AG09309 (cell line): ENCODE measurements at places on chromosomes 12 and 14.

- no peak for DNase-seq
These were observed 550.0 kb upstream of the TBX3 start for GRCh38 chr12:115233891-115234543.

- no peak for DNase-seq
These were observed 278.3 kb downstream of the NRXN3 start for GRCh38 chr14:78448164-78449094.

DNA sequence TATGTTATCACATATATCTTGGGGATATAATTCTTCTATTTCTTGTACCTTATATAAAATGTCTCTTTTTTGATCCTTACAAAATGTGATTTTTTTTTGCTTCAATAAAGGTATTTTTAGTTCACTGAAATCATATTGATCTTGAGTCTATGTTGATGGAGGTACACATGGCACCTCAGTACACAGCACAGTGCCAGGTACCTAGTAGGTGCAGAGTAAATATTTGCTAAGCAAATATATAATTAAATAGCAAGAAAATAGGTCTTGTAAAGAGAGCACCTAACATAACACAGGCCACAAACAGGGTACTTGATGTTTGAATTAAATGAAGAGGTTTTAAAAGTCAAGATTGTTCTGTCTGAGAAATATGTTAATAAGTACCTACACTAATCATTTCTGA, 69.7 kb downstream of the CIT start:
- no peak for DNase-seq

DNA sequence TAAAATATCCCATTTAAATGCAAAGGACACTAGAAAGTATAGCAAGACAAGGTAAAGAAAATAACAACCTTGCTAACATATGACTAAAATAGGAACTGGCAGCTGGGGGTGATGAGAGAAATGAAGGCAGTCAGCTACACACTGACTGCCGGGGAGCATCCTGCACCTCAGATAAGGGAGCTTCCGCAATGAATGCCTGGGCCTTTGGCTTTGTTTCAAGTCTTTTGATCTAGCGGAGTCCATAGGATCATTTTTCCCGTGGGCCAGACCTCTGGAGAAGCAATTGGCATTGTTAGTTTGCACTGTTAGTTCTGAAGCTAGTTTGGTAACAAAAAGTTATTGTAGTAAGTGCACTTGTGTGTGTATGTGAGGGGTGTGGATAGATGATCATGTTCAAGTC, 639.9 kb downstream of the DIO2 start:
- no peak for DNase-seq

- DNase-seq = no peak
These were observed 102.5 kb upstream of the RTL1 start for GRCh38 chr14:101006008-101006407.

DNA sequence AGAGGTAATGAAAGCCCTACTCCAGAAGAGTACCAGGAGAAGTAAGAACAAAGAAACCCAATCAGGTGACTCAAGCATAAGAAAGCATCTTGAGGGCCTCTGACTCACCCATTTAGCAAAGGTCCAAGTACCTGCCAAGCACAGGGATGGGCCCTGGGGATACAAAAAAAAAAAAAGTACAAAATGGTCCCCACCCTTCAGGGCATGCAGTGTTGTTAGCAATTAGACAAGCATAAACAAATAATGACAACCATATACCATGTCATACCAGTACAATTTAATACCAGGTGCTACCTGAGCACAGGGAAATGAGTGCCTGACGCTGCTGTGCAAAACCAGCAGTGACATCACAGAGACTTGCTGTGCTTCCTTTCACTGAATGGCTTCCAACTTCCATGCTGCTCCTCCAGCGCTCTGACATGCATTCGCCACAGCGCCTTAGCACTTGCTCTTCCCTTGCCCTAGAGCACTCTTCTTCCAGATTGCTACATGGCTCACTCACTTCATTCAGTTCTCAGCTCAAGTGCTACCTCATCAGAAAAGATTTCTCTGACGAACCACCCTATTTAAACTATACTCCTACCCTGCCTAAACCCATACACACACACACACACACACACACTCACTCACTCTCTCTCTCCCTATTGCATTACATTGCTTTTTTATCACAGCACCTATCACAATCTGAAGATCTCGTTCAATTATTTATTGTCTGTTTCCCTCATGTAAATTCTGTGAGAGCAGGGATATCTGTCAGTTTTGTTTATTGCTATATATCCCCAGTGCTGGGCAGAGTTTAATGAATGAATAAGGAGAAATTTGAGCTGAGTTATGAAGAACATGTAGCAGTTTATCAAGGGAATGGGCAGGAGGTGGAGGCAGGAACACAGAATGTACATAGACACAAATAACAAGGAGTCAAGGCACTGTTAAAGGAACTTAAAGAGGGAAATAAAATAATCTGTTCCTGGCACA, 12.9 kb upstream of the EPS8 start:
- no peak for DNase-seq

DNA sequence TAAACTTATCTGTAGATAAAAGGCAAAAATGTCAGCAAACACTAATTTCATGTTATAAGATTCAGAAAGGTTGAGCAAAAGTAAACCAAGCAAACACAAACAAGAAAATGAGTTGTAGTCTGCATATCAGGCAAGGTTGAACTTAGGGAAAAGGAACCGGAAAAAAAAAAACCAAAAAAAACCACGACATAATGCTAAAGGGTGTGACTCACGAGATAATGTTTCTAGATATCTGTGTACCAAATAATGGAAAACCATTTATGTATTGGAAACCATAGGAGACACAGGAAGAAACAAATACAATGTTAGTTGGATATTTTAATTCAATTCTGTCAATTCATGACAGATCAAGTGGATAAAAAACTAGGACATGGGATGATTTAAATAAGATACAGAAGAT, 60.5 kb downstream of the GPATCH2L start:
- no peak for DNase-seq

- no peak for DNase-seq
These were observed 550.1 kb downstream of the SLC6A15 start for GRCh38 chr12:84362552-84362897.

- DNase-seq = peak; percentile 35
These were observed 326.7 kb downstream of the SLC6A15 start for GRCh38 chr12:84585776-84586395.

DNA sequence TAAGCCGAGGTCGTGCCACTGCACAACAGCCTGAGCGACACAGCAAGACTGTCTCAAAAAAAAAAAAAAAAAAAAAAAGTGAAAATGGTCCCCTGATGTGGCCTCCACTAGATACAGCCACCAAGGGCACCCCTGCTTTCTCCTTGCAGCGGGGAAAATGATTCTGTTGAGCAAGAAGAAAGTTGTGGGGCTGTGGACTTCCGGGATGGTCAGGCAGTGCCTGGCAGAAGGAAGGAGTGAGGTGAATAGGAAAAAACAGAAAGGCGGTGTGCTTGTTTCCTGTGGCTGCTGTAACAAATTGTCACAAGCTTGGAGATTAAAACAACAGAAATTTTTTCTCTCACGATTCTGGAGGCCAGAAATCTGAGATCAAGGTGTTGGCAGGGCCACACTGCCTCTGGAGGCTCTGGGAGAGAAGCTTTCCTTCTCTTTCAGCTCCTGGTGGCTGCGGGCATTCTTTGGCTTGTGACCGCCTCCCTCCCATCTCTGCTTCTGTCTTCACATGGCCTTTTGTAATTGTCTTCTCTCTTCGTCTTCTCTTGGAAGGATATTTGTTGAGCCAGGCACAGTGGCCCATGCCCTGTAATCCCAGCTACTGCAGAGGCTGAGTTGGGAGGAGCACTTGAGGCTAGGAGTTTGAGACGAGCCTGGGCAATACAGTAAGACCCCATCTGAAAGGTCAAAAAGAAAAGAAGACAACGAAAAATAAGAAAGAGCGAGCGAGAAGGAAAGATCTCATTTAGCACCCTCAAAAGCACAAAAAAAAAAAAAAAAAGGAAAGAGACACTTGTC, 116.6 kb upstream of the MED13L start:
- DNase-seq = no peak

GRCh38 chr14:60508707-60509437, at the start of gene SIX6:
TSS of gene SIX6 (plus strand) at chr14:60509146. CDS start at chr14:60509399, 253 bp downstream.
- no peak for DNase-seq

DNA sequence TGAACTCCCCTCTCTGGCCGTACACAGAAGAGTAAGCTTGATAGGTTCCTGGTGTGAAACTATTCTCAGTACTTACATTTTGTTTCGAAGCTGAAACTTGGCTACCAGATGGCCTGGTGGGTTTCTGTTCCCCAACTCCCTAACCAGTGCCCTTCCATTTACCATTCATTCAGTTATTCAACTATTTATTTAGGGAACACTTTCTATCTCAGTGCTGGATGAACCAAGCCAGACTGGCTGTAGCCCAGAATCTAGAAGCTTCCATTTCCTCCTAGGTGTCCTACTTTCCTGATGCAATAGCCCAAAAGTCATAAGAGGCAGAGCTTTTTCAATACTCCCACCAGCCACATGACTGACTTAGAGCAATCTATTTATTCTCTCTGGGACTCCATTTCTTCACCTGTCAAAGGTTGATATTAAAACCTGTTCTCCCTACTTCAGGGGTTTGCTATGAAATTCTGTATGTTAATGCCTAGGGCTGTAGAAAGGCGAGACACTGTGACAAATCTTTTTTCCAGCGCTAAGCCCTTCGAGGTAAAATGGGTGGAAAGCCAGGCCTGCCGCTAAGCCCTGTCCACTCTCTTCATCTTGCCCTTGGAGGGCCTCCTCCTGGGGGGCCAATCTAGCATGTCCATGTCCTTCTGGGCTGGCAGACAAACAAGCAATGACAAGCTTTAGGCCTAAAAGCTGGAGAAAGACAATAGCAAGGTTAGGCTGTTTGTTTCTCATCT, 8.1 kb upstream of the IRF2BPL start:
- no peak for DNase-seq

GRCh38 chr12:124115976-124116690, 143.1 kb downstream of the ZNF664 start:
- DNase-seq = no peak

GRCh38 chr14:95335071-95335470, 15.4 kb upstream of the CLMN start:
- DNase-seq = no peak

DNA sequence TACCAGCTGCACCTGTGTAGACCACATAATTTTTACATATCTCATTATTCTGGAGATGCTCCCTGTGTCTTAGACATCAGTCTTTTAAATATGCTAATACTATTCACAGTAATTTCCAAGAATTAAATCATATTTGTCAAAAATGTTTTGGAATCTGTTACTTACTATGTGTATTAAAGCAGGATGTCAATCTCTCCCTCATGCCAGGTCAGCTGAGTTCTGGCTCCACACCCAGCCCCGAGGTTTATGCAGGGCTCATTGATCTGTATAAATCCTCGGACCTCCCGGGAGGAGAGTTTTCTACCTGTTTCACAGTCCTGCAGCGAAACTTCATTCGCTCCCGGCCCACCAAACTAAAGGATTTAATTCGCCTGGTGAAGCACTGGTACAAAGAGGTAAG, 27.9 kb downstream of the OAS2 start:
- DNase-seq = no peak

- DNase-seq = no peak
These were observed 715 bp downstream of the NEK9 start for GRCh38 chr14:75126121-75126544.
